ENCODE measurements at places on chromosomes 13 and 19.

DNA sequence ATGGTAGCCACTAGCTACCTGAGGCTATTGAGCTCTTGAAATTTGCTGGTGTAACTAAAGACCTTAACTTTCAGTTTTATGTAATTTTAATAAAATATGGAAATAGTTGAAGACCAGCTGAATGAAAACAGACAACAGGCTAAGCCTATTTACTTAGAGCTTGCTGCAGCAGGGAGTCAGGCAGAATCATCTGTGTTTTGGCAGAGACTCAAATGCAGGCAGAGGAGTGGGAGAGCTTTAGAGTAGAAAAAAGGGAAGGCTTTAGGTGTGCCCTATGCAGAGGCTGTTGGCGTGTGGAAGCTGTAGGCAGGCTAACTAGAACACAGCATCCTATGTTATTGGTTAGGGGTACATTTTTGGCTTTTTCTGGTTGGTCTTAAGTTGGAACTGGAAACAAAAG, 304.9 kb upstream of the NBEA start:
- no peak for DNase-seq

- DNase-seq: no peak
Measured at GRCh38 chr13:23889615-23890607, 711 bp upstream of the MIPEP start.

DNA sequence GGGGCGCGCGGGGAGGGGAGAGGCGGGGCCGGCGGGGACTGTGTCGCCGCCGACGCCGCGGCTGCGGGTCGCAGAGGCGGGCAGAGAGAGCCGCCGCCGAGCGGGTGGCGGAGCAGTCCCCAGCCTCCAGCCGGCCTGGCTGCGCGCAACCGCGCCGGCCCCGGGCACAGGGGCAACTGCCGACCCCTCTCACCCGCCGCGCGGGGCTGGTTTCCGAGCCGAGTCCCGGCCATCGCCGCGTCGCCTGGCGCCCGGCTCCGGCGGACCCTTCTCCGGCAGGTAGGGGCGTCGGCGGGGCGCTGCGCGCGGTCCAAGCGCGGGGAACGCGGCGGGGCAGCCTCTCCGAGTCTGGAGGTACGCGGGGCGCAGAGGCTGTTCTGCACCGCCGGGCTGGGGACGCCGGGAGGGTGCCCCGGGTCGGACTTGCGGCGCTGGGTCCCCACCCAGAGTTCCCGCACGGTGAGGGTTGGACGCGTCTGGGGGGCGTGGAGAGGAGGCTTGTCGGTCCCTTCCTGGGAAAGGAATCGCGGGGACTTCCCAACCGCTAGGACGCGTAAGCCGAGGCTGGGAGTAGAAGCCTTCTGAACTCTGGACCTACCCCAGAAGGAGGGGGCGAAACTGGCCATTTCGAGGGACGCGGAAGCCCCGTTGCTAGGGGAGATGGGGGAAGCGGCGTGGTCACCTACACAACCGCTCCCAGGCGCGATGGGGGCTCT, 133.6 kb upstream of the MYO16 start:
- no peak for DNase-seq

DNA sequence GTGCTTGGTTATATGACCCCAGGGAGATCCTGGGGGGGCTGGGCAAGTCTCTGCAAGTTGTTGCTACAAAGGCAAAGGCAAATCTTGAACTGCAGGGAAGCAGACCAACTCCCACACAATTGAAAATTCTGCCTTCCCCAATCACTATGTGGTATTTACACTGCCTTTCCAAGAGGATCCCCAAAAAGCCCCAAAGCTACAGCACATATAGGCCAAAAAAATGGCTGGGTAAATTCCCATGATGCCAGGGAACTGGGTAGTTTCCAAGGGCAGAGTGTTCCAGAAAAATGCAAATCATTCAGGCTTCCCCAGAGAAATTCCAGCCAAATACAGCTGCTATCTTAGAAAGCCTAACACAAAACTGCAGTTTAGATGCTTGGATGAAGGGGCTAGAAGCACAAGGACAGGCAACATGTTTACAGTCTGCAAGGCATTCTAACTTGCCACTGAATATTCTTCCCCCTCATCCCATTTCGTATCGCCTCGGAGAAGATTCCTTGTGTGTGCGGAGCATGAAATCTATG, 6.2 kb downstream of the FOXO1 start:
- no peak for DNase-seq

GRCh38 chr13:46595885-46596275, 42.9 kb downstream of the LRCH1 start:
- no peak for DNase-seq

DNA sequence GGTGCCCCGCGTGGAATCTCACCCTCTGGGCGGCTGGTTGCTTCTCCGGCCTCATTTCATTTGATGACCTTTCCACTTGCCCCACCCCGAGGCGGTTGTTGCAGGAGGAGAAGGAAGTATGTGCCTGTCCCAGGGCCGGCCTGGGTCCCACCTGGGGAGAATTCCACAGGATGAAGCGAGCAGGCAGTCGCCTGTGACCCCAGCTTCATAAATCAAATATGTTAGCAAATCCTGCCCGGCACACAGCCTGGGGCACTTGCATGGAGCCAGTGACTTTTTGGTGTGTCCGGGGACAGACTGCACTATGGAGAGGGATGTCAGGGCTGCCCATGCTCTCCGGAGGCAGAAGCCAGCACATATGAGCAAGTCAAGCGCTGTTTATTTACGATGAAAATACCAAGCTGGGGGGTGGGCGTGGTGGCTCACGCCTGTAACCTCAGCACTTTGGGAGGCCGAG, 19.7 kb upstream of the ZBTB7A start:
- DNase-seq: no peak

GRCh38 chr19:34468409-34468808, 13.1 kb upstream of the WTIP start:
- no peak for DNase-seq

DNA sequence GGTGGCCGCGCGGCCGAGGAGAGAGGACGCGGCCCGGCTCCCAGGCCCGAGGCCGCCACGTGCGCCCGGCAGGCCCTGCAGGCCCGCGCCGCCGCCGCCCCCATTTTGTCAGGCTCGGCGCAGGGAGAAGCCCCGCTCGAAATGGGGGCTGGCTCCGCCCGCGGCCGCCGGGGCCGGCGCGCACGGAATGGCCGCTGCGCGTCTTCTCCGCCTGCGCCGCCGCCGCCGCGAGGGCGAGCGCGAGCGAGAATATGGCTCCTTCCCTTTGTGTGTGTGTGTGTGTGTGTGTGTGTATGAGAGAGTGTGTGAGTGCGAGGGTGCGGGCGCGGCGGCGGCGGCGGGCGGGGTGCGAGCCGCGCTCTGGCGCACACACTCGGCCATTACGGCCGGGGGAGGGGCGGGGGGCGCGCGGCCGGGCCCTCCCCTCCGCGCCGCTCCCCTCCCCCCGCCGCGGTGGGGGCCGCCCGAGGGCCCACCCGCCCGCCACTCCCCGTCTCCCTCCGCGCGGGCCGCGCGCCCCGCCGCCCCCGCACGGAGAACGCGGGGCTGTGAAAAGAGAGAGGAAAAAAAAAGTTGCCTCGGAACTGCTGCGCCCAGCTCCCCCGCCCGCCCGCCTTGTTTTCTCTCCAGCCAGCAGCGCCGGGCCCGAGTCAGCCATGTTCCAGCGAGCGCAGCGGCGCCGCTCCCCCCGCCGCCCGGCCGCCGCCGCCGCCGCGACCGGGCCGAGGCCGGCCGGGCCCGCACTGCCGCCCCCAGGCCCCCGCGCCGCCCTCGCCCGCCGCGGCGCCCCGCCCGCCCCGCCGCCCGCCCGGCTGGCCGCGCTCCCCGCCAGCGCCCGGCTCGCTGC, 1.0 kb downstream of the HMGB1 start:
- DNase-seq: peak; percentile 81

GRCh38 chr19:34350161-34350561, 14.8 kb upstream of the GPI start:
- peak; percentile 71 for DNase-seq

DNA sequence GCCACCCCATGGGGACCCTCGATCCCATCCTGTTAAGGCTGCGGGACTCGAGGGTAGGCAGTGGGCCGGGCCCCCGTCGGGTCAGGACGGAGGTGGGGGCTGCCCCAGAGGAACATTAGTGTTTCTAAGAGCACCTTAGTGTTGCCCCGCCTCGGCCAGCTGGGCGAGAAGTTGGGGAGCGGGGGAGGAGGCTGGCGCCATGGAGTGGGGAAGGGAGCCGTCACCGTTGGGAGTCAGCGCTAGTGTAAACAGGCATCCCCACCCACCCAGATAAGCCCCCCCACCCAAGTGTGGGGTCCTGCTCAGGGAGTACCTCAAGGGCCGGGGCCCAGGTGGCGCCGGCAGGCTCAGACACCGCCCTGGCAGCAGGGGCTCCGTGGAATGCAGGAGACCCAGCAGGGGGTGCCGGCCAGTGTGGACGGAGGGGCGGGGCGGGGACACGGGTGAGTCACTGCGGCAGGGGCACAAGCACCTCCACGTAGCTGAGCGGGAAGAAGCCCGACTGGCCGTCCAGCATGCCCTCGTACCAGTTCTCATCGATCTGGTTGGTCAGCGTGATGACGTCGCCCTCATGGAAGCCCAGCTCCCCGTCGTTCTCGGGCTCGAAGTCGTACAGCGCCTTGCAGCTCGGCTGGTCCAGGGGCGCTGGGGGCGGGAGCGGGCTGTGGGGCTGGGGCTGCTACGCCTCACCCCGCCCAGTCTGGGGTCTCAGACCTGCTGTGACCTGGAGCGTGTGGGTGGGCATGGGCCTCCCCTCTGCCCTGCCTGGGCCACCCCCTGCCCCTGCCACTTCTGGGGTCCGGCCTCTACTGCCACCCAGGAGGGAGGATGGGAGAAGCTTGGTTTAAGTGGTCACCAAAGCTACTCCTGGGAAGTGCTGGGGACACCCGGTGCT, 18.0 kb downstream of the MPND start:
- DNase-seq: no peak

GRCh38 chr13:110130431-110130830, 176.5 kb downstream of the COL4A1 start:
- DNase-seq: no peak

- DNase-seq: no peak
Measured at GRCh38 chr13:73991384-73991783, 142.8 kb downstream of the KLF12 start.

DNA sequence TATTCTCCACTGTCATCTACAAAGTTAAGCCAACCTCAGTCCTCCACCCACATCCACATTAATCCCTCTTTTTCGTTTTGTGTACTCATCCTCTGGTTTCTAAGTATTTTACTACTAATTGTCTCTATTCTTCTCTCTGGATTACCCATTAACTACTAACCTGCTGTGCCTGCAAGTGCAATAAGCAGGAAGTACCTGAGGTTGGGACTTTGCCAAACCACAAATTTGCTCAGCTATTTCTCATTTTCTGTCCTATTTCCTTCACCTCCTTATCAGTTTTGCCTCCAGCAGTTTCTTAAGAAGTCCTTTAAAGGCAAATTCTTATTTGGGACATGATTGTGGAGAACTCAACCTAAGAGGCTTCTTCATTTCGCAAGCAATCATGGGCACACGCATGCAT, 1708.9 kb downstream of the SLITRK5 start:
- no peak for DNase-seq

DNA sequence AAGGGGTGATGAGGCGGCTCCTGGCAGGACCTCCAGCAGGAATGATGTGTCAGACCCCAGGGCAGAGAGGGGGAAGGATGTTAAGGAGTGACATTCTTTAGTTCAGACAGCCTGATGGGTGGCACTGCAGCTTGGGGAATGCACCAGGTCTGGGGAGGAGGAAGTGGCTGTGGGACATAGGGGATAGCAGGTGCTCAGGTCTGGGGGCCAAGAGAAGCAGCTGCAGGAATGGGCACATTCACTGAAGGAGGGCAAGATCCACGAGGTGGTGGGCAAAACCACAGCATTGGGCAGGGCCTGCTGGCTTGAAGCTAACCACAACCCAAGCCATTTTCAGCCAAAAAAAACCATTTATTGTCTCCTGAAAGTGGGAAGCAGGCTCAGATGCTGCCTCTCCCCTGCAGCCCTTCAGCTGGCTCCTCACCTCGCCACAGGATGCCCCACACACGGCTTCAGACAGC, 26.5 kb downstream of the COMP start:
- DNase-seq: no peak

DNA sequence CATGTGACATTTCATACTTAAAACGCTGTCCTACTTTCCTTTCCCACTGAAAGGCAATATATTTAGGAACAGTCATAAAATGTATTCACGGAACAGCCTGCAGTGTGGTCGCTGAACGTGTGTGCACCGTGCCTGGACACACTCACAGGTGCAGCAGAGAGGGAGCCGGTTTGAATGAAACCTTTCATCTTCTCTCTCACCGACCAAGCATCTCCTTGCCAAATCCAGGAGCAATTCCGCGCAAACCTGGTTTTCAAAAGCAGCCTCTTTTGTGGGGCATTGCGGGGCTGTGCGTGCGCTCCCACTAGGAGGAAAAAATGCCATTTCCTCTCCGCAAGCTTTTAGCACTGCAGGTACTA, 1.0 kb downstream of the DCLK1 start:
- no peak for DNase-seq

DNA sequence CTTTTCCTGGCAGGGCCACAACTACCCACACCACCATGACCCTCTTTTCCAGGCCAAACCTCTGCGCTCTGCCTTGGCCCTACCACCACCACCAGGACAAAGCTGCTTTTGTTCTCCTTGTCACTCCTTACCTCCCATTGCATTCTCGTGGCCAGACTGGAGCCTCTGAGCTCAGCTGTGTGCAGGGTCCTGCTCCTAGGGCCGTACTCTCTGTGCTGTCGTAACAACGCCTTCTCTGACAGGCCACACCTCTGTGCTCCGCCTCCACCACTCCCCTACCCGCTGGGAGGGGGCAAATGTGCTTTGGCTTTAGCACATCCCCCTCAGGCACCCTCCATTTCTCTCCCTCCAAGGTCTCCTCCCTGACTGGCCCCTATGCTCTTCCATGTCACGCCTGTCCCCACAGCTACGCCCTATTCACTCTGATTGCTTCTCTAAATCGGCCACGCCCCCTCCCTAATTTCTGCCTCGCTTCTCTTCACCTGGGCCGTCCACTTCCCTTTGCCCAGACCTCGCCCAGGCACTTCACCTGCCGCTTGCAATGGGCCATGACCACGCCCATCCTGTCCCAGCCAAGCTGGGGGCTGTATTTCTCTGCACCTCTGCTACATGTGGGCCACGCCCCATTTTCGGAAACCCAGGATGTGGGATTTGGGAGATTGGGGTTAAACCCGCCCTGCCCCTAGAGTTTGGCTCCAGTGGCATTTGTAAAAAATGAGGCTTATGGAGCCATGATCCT, 472.3 kb downstream of the KLF12 start:
- no peak for DNase-seq

GRCh38 chr13:110263888-110264287, 43.1 kb downstream of the COL4A1 start:
- no peak for DNase-seq

GRCh38 chr19:34555447-34555846, 73.9 kb downstream of the WTIP start:
- DNase-seq: no peak

- DNase-seq: no peak
Measured at GRCh38 chr19:54196536-54196935, 4.1 kb upstream of the RPS9 start.

DNA sequence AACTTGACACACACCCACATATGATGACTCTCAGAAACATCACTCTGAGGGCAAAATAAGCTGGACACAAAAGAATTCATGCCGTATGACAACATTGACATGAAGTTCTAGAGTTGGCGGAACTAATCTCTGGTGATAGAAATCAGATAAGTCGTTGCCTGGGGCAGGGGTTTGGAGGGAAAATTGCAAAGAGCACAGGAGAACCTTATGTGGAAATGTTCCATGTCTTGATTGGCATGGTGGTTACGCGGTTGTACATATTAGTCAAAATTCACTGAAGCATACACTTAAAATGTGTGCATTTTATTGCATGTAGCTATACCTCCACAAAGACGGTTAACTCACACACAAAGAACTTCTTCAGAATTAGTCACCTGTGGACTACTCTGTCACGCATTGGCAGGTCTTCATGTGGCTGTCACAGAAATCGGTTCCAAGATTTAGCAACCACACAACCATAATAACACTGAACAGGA, 137.8 kb upstream of the GJB6 start:
- no peak for DNase-seq

- DNase-seq: no peak
Measured at GRCh38 chr19:57037556-57037955, 82.2 kb upstream of the USP29 start.
